ENCODE measurements at places on chromosomes 11 and 22.
A peak's percentile ranks its signal among the peaks of the same experiment; 100 is the strongest.

DNA sequence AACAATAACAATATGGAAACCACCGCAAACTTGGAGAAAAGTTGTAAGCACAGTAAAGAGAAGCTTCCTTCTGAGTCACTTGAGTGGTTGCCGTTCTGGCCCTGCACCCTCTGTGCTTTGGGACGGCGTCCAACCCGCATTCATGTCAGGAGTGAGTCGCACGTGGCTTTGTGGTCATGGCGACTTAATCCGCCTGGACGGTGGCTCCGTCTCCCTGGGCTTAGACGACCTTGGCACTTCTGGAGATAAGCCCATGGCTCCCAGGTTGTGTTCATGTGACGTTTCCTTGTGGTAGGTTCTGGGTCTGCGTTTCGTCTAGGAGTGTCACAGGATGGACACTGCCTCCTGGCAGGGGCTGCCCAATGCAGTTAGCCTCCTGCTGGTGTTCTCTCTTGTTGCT lies 40.5 kb downstream of the TPCN2 start:
- DNase-seq, result peak; percentile 83

DNA sequence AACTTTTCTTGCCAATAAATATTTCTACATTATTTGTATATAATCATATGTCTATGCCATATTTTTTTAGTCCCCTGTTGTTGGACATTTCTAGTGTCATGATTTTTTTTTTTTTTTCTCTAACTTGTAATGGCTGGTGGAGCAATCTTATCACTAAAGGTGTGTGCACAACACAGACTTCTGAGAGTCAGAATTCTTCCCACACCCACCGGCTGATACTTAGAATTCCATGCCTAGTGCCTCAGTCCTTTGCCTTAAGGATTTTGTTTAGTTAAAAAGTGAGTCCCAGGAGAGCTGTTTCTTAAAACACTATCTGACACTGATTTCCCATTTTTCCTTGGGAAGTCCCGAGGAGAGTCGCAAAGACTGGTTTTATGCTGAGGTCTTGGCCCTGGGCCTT lies 87.7 kb upstream of the BARX2 start:
- DNase-seq, result no peak

DNA sequence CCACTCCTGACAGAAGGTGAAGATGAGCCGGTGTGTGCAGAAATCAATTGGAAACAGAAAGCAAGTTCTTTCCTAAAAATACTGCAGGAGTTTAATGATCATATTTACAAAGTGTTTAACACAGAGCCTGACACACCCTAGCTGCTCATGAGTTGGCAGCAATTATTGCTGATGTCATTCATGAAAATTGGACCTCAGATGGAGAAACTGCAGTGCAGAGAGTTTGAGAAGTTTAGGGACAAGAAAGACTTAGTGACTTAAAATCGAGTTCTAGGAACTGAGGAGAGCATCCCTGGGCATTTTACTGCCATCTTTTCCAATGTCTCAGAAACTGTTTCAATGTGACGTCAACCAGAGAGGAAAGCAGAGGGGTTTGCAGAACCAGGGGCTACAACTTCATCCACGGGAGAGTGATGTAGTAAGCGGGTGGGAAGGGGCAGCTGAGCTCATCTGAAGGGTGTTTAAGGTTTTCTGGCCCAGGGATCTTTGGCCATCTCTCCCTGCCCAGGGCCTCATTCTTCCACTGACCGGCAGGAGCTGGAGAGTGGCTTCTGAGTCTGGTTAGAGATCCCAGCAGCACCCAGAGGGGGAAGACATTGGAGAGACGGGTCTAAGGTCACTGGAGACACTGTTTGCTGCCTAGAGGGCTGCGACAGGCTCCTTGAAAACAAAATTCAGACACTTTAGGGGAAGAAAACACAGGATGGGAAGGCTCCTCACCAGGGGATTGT lies 21.1 kb upstream of the IGLL5 start:
- no peak for DNase-seq

DNA sequence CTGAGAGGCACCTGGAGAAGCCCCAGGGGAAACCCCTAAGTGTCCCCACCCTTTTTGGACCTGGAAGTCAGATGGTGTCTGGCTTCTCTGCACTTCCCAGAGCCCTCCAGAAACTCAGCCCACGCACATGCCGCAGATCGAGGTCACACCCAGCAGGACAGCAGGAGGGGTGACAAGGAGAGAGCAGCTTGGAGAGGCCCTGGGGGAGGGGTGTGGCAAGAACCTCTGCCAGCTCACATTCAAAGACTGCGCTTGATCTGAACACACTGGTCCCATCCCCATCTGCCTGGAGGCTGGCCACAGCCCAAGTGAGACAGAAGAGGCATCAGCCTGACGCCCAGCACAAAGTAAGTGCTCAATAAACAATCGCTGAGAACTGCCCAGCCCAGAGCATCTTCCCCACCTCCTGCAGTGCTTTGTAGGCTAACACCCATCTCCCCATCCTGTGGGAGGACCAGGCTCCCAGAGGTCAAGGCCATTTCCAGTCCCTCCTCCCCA lies 21.4 kb downstream of the TMPRSS6 start:
- no peak for DNase-seq

- DNase-seq, result no peak
Measured at GRCh38 chr22:37095113-37095512, 14.4 kb downstream of the TMPRSS6 start.

GRCh38 chr11:8699903-8700302 lies 17.3 kb downstream of the RPL27A start:
- DNase-seq, result peak; percentile 79

GRCh38 chr11:12769834-12770345 lies 95.7 kb downstream of the TEAD1 start:
- peak; percentile 89 for DNase-seq
